Stimulated activated CD4-positive, alpha-beta T cell treated with anti-CD3 and anti-CD28 coated beads, Interleukin-1b, Interleukin-23, amount 100 ng/mL, for 4 hours (primary cell): ENCODE measurements at places on chromosomes 16 and 17.

DNA sequence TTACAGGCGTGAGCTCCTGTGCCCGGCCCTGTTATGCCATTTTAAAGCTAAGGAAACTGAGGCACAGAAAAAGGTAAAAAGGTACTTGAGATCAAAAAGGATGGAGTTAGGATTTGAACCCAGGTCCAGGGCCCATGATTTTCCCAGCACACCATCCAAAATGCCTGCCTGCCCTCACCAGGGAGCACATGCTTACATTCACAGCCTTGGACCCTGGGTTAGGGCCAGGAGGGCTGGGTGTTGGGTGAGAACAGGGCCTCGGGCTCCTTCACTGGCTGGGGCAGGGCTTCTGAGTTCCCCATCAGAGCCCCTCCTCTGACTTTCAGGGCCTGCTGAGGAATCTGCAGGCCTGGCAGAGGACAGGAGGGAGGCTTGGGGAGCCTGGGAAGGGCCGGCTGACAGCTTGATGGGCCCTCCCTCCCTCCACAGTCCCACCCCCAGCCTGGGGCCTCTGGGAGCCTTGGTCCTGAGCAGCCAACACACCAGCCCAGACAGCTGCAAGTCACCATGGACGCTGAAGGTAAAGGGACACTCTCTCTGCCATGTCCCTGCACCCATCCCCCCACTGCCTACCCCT lies at the start of gene QPRT:
Gene QPRT, plus strand, starts transcription at position 490 of the 577 bp plus-strand sequence. Its CDS starts 18 bp downstream, at position 508.
- no peak for DNase-seq

DNA sequence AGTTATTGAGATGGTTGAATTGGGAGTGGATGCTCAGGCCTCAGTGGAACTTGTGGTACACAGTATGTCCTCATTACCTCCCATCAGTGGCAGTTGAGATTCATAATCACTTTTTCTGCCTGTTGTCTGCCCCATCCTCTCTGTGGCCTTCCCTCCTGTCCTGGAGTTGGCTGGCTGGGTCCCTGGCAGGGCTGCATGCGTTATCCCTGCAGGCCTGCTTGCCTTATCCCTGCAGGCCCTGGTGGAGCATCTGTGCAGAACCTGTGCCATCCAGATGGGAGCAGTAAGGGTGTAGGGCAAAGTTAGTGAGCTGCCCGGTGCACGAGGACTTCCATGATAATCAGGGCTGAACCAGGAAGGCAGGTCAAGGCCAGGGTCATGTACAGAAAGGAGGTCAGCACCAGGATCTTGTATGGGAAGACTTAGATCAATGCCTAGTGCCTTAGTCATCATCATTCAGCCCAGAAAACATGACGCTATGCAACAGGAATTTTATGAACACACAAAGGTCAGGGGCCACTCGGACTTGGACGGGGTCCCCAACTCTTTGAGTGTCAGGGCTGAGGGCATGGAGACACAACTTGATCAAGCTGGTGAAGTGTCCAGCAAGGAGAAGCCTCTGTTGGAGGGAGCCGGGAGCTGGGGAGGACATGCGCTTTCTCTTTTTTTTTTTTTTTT lies 47.2 kb downstream of the ABCC1 start:
- no peak for DNase-seq

- DNase-seq = no peak
Observed at GRCh38 chr16:14493791-14494190, 136.3 kb downstream of the PARN start.

DNA sequence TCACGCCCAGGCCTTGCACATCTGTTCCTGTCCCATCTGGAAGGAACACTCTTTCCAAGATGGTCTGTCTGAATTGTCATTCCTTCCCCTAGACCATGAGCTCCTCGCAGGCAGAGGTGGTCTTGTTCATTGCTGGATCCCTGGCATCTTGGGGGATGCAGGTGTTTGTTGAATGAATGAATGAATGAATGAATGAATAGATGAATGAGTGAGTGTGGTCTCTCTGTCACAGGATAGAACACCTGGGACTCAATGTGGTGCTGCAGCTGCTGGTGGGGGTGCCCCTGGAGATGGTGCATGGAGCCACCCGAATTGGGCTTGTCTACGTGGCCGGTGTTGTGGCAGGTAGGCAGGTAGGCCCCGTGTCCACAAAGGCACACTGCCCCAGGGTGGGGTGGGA lies 32.2 kb downstream of the RHBDL3 start:
- DNase-seq = no peak

DNA sequence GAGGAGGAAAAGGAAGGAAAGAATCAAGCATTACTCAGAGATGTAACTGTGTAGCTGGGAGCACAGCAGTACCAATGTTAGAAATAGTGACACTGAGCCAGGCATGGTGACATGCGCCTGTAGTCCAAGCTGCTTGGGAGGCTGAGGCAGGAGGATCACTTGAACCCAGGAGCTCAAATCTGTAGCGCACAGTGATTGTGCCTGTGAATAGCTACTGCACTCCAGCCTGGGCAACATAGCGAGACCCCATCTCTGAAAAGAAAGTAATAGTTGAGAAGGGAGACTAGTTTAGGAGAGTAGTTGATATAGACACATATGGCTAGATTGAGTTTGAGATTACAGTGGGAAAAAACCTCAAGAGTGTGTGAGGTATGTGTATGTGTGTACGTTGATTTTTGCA lies 17.8 kb downstream of the MAP3K3 start:
- DNase-seq = no peak

DNA sequence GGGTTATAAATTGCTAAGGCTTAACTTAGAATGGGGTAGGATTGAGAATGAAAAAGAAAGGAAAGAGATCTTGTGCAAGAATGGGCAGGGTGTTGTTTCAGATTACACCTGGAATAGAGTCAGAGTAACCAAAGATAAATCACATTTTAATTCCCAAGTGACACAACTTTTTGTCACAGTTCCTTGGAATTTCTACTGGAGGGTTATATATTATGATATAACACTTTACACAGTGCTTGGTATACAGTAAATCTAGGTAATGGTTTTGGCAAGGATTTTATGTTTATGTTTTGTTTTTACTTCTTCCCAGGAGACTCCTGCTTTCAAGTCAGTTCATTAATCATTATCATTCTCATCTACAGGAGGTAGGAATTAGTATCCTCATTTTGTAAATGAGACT lies 115.7 kb upstream of the KCNJ16 start:
- no peak for DNase-seq

DNA sequence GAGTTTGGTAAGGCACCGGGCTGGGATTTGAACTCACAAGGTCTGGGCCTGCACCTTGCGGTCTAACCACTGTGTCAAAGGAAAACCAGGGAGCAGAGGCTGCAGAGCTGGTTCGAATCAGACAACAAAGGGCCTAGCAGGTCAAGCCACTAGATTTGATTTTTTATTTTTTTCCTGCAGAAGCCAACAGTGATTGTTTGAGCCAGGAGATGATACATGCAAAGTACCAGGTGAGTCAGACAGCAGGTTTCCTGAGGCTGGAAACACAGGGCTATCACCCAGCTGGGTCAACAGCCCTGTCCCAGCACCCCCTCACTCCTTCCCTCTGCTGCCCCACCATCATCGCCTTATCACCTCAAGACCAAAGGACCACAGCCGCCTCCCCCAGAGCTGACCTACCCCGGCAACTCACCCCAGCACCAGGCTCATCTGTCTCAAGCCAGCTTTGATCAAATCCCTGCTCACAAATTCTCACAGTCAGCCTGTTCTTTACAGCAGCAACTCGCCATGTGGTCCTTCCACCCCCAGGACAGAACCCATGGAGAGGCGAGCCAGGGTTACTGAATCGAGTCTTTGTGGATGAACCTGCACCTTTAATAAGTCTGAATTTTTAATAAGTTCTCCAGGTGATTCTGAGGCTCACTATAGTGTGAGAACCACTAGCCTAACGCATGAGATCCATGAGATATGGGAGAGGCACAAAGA lies 13.0 kb upstream of the KRT19 start:
- DNase-seq = no peak

DNA sequence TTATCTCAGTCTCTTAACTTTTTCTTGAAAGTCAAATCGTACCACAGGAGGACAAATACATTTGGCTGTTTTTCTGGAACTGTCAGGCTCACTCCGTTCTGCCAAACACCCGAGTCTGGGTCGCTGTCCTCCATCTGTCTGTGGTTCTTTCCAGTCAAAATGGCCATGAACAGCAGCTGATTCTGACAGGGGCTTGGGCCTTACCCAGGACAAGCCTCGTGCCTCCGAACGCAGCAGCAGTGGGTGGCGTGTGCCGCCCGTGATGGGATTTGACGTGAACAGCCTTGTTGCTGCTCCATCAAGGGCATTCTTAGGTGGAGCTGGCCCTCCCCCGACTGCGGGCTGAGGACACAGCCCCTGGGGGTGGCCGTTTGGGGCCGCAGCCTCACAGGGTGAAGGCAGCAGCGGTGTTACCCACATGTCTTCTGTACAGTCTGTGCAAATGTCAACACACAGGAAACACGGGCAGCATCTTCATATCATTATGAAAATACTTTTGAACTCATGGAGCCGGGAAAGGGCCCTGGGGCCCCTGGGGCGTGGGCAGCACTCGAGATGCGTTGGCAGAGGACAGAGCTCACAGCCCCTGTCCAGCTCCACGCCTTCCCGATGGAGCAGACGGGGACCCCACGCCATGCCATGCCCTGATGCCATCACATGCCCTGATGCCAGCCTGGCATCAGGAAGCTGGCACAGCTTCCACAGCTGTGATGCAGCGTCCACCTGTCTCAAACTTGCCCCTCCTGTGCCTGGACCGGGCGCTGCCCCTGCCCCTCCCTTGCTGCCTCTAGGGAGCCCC lies 8.6 kb upstream of the ACSF3 start:
- DNase-seq = no peak

- no peak for DNase-seq
Observed at GRCh38 chr16:83967838-83968305, at the start of gene NECAB2. Gene NECAB2 (plus strand): TSS chr16:83968244. CDS start chr16:83968649, 405 bp downstream.

GRCh38 chr16:578870-579405 lies 9.2 kb downstream of the PIGQ start:
- DNase-seq = peak; percentile 59

DNA sequence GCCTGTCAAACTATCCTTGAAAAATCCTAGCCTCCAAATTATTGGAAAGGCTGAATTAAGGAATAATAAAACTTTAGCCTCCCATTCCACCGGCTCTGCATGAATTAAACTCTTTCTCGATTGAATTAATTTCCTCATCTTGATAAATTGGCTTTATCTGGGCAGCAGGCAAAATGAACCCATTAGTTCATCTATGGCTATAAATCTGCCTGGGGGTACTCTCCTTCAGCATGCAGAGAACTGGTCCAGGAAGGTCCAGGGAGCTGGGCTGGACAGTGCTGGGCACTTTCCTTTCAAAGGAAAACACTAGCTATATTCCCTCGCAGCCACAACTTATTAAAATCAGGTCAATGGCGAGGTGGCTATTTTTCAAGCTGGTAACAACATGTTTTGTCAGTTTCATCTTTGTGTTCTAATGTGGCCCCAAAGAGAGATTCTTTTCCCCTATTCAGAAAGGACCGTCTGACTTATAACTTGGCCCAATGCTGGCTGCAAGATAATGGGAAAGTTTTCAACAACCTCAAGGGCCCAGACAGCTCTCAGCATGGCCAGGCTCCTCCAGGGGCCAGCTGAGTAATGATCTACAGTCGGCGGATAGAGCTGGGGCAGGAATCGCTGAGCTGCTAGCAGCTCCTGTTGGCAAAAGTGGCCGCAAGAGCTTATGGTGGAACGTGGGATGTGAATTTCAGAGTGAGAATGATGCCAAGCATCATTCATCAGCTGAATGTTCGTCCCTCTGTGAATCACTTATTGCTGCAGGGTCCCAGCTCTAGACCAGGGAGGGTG lies 326.9 kb downstream of the SLC39A11 start:
- no peak for DNase-seq

GRCh38 chr16:5619304-5619703 lies 521.7 kb upstream of the EEF2KMT start:
- DNase-seq = no peak

DNA sequence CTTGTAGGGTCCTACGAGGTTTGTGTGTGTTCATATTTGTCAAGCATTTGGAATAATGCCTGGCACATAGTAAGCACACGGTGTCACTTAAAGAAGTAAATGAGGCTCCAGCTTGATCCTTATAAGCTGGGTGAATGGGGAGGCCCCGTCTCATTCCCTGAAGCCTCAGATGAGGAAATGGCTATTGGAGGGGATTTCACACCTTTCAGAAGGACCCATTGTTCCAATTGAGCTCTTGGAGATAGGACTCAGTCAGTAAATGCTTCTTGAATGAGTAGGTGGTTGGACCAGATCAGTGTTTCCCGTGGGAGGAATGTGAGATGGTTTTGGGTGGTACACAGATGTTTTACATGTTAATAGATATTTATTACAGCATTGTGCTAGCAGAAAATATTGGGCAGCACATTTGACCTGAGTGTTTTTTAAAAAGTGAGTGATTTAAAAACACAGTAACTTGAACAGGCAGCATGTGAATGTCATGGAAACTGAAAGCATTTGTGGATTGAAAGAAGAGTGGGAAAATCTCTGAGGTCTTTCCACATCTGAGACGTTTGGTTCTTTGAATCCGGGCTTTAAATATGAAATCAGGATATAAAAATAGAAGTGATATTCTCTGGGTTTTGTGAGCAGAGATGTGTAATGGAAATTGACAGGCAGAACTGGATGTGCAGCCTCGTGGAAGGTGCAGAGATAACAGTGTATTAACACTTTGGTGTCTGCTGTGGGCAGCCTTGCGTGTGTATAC lies 36.4 kb upstream of the ARHGAP17 start:
- no peak for DNase-seq

- peak; percentile 48 for DNase-seq
Observed at GRCh38 chr17:2266045-2266864, 37.3 kb downstream of the SMG6 start.

DNA sequence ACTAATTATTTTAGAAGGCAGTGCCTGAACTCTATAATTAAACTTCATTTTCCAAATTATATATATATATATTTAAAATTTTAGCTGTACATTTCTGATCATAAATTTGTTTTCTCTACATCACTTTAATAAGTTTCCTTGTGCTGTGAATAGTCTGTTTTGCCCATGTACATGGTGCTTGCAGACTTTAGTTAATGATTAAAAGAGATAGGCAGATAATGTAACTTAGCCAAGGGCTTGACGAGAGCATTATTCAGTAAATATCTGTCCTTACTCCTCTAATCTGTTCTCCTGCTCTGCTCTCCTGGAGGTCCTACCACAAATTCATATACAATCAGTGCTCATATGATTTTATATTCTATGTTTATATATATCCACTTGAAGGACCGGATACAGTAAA lies 595.2 kb upstream of the KIF2B start:
- DNase-seq = no peak

- no peak for DNase-seq
Observed at GRCh38 chr17:27622986-27623385, 8.0 kb upstream of the LGALS9 start.

DNA sequence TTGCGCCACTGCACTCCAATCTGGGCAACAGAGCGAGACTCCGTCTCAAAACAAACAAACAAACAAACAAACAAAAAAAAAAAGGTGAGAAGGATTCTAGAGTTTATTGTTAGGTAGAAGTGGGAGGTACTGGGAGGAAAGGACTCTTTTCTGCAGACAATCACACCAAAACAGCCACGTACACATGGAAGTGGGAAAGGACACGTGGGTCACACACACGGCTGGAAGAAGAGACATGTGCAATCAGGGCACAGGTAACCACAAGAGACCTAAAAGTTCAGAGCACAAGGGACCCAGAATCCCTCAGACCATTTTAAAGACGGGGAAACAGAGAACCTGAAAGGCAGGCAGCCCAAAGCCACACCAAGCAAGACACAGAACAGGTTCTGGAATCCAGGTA lies 20.5 kb downstream of the XYLT1 start:
- DNase-seq = no peak

- no peak for DNase-seq
Observed at GRCh38 chr16:56041556-56042140, 149.6 kb upstream of the GNAO1 start.
